ENCODE measurements at places on chromosomes 2 and 18. TPM values are rescaled to one million over a fixed set of nuclear protein-coding genes. Genes with fewer than 3 reads are reported as not detected.

Gene MROH2A
- total RNA-seq, result not detected

Gene SMC6
- 24.8 TPM for total RNA-seq

Gene TPO
- not detected for total RNA-seq

Gene LRP1B
- not detected for total RNA-seq

Gene C1QL2
- total RNA-seq, result not detected

Gene EFEMP1
- total RNA-seq, result not detected

Gene MYL1
- not detected for total RNA-seq

GRCh38 chr18:47677952-47678351 lies 252.5 kb downstream of the SMAD2 start:
- DNase-seq, result no peak

GRCh38 chr2:187644981-187645380 lies 90.7 kb upstream of the TFPI start:
- DNase-seq, result no peak

GRCh38 chr2:4053769-4054493 lies 350.6 kb downstream of the DCDC2C start:
- no peak for DNase-seq

DNA sequence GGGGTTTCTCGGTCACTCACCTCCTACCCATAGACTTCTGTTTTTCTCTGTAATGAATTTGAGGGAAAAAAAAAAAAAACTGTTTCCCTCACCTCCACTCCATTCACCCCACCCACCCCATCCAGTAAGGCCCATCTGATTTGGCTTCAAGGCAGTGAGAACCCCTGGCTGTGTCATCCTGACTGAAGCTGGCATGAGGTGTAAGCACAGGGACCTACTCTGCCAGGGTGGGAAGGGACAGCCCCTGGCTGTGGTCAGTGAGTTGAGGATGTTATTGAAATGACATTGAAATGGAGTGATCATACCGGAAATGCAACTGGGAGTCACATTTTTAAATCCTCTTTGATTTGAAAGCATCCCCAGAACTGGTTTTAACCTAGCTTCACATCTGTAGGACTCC lies 19.1 kb upstream of the BCL2L11 start:
- no peak for DNase-seq

- DNase-seq, result no peak
Observed at GRCh38 chr2:151657667-151658076, 76.6 kb downstream of the NEB start.

- DNase-seq, result no peak
Observed at GRCh38 chr2:137771064-137771463, 193.2 kb upstream of the HNMT start.

- no peak for DNase-seq
Observed at GRCh38 chr2:61045999-61046398, 19.7 kb upstream of the SANBR start.

DNA sequence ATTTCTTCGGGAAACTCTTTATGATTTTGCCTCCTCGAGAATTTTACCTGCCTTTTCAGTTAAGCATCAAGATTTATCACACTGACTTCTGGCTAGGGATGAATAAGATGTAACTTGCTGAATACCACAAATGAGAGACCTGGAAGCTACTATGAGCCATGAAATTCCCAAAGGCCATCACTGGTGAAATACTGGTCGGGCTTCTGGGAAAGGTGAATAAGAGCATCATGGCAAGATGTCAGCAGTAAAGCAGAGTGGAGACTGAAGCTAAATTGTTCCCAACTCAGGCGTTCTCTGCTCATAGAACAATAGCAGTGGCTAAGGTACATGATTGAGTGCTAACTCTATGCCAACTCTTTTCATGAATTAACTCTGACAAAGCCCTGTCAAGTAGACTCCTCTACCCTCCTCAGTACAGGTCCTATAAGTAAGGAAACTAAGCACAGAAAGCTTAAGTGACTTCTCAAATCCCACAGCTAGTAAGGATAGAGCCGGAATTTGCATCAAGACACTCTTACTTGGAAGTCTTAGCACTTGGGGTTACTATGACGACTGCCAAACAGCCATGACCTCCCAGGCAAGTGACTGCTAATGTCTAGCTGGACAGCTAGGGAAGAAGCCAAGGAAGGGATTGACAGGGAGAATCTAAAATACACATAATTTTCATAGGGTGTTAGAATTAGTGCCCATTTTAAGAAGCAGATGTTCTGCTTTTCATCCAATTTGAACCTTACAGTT lies 22.7 kb upstream of the DSC3 start:
- DNase-seq, result no peak

DNA sequence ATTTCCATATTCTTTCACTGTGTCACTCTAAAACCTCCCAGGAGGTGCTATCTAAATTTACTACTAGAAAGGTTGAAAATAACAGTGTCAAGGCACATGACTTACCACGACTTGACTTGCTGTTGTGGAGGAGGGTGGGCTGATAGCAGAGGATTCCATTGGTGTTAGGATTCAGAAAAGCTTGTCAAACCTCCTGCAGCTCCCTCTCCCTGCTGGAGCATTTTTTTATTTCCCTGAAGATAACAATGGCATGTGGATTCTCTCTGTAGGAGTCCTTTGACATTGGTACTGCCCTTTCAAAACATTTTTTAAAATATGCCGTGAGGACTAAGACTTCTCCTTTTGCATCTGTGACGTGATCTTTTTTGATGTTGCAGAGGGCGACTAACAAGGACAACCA lies 696.9 kb upstream of the GYPC start:
- DNase-seq, result no peak

GRCh38 chr2:29782549-29783458 lies 138.6 kb downstream of the ALK start:
- no peak for DNase-seq

- no peak for DNase-seq
Observed at GRCh38 chr2:53021828-53022227, 745.8 kb upstream of the CHAC2 start.

DNA sequence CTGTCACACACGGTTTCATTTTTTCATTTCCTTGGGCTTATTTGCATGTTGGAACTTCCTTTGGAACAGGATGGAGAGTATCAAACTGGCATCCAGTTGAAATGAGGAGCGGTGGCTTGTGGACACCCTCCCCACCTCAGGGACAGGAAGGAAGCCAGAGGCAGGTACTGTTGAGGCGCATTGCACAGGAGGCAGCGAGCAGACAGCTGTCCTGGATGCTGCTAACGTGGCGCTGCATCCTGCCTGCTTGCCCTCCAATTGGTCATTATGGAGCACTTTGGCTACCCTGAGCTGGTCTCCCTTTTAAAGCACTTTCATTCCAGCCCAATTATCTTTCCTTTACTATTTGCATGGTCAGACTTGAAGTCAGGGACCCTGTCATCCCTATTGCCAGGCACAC lies 80.7 kb upstream of the ITGA4 start:
- no peak for DNase-seq
